ENCODE measurements at places on chromosomes 1 and 21. TPM values are rescaled to one million over a fixed set of nuclear protein-coding genes. Genes with fewer than 3 reads are reported as not detected.

Gene PLOD1
- total RNA-seq: 36.3 TPM

DNA sequence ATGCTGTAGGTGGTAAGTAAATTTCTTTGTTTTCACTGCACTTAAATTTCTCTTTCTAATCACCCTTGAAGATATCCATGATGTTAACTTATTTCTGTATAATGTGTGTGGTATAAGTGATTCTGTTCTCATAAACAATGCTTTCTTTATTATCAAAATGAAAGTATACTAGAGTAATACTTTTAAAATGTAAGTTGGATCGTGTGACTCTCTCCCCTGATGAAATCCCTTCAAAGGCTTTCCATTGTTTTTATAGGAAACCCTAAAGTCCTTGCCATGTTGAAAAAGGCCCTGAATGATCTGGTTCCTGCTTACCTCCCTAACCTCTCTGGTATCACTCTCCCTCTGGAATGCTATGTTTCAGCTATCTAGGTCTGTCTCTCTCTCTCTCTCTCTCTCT is 191.1 kb upstream of the LHX8 start:
- DNase-seq: no peak

Gene LRRC7
- total RNA-seq: not detected

DNA sequence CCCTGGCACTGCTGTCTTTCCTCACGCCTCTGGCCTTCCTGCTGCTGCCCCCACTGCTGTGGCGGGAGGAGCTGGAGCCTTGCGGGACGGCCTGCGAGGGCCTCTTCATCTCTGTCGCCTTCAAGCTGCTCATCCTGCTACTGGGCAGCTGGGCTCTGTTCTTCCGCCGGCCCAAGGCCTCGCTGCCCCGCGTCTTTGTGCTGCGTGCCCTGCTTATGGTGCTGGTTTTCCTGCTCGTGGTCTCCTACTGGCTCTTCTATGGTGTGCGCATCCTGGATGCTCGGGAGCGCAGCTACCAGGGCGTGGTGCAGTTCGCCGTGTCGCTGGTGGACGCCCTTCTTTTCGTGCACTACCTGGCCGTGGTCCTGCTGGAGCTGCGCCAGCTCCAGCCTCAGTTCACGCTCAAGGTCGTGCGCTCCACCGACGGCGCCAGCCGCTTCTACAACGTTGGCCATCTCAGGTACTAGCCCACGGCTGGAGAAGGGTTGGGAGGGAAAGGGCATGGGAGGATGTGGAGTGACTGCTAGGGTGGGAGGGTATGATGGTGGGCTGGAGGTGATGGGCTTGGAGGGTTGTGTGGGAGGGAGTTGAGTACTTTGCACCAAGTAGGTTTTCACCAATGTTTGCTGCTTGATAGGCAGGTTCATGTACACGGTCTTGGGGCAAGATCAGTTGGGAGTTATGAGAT is 18.9 kb downstream of the VANGL2 start:
- no peak for DNase-seq

Gene OR2T33
- total RNA-seq: not detected

DNA sequence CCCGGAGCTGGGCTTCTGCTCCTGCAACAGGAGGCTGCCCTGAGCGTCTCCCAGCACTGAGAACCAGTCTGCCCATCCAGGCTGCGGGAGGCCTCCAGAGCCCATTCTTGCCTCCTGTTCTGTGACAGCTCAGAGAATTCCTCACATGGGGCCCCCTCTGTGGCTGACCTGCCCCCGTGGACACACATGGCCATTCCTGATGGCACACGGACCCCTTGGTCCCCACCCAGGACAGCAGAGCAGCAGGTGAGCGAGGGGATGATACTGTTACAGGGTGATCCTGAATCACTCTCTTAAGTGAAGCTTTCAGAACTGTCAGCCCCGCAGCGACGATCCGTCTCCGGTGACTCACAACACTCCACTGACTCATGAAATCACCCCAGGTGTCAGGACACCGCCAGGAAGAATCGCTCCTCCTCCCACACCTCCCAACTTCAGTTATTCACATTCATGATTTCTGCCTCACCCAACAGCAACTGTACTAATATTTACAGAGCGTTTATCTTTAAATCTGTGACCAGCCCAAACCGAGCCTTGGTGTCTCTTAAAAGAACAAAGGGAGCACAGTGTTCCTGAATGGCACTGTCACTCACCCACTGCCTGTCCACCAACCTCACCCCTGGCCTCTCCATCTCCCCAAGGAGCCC is 22.5 kb downstream of the CHD5 start:
- DNase-seq: no peak

DNA sequence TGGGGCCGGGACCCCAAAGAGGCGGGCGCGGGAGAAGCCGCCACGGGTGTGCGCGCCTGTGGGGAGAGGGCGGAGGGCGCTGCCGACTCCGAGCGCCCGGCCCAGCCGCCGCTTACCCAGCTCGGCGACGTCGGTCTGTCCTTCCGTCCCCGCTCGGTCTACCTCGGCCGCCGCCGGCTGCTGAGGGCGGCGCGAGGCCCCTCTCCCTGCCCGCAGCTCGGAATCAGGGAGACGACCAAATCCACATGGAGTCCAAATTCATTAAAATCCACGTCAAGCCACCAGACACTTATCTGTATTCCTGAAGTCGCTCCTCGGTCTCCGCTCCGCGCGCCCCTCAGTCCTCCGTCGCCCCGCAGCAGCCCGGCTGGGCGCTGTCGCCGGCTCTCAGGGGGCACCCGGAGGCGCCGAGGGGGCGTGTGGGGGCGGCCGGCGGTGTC is 637 bp downstream of the PLXNA2 start:
- DNase-seq: no peak

- DNase-seq: no peak
Observed at GRCh38 chr1:101107496-101108110, 82.0 kb upstream of the DPH5 start.

Gene ST3GAL3
- 49.3 TPM for total RNA-seq

Gene LCE2D
- total RNA-seq: not detected

Gene GABPA
- total RNA-seq: 12.1 TPM

DNA sequence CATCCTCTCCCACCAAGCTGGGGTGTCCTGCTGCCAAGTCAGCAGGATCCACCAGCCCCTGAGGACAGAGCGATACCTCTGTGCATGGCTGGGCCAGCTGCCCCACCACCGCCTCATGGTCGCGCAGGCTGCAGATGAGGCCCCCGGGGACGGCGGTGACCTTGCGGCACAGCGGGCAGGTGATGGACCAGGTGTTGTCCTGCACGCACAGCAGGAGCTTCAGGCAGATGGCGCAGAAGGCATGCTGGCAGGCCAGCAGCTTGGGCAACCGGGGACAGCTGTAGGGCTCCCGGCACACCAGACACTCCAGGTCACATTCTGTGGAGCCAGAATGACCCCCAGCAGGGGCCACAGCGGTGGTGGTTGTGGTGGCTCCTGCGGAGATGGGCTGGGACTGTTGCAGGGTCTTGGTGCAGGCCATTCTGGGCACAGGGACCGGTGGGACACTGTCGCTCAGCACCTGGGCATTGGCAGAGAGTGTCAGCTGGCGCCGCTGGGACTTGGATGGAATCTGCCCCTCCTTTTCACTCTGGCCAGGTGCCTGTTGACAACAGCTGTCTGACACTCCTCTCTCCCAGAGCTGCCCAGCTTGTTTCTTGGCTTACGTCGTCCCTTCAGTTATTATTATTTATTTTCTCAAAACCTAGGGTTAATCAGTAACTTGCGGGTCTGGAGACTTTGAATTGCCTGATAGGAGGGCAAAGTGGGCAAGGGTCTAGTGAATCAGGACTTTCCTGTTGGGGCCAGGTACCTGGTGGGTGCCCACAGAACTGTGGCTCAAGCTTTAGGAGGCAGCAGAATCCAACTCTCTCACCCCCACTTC is at the start of gene RNF186:
Gene RNF186, minus strand, starts transcription at position 603 of the 823 bp plus-strand sequence. Its CDS starts 182 bp downstream, at position 421.
- DNase-seq: peak; percentile 58

Gene F3
- 5.8 TPM for total RNA-seq

Gene LY9
- 0.27 TPM for total RNA-seq

DNA sequence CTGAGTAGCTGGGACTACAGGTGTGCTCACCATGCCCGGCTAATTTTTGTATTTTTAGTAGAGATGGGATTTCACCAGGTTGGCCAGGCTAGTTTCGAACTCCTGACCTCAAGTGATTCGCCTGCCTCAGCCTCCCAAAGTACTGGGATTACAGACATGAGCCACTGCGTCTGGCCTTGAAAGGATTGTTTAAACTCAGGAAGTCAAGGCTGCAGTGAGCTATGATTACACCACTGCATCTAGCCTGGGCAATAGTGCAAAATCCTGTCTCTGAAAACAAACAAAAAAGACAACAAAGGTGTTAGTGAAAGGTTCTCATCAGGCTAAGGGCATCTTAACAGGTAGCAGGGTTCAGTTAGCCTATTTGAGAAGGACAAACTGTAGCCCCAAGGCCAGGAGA is 14.2 kb upstream of the ZNF496 start:
- DNase-seq: no peak

- peak; percentile 94 for DNase-seq
Observed at GRCh38 chr1:116375887-116376728, 3.1 kb downstream of the ATP1A1 start.

DNA sequence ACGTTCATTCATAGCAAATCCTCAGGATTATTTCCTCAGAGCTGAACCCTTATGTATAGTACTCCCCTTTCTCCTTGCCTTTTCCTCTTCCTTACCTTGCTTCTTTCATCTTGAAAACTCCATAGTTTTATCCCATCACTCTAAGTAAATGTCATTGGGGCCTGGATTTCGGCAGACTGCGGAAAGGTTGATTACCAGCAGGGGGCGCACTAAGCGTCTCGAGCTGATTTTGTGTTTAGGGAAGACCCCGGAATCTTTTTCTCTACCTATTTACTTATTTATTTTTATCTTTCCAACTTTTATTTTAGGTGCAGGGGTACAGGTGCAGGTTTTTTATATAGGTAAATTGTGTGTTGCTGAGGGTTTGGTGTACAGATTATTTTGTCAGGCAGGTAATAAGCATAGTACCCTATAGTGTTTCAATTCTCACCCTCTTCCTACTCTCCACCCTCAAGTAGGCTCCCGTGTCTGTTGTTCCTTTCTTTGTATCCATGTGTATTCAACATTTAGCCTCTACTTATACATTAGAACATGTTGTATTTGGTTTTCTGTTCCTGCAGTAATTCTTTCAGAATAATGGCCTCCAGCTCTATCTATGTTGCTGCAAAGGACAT is 11.4 kb upstream of the MTARC1 start:
- DNase-seq: peak; percentile 35

GRCh38 chr1:244634546-244634945 is 18.4 kb upstream of the DESI2 start:
- no peak for DNase-seq

- DNase-seq: no peak
Observed at GRCh38 chr1:82323144-82323841, 522.6 kb downstream of the ADGRL2 start.

Gene LRRC71
- total RNA-seq: not detected

DNA sequence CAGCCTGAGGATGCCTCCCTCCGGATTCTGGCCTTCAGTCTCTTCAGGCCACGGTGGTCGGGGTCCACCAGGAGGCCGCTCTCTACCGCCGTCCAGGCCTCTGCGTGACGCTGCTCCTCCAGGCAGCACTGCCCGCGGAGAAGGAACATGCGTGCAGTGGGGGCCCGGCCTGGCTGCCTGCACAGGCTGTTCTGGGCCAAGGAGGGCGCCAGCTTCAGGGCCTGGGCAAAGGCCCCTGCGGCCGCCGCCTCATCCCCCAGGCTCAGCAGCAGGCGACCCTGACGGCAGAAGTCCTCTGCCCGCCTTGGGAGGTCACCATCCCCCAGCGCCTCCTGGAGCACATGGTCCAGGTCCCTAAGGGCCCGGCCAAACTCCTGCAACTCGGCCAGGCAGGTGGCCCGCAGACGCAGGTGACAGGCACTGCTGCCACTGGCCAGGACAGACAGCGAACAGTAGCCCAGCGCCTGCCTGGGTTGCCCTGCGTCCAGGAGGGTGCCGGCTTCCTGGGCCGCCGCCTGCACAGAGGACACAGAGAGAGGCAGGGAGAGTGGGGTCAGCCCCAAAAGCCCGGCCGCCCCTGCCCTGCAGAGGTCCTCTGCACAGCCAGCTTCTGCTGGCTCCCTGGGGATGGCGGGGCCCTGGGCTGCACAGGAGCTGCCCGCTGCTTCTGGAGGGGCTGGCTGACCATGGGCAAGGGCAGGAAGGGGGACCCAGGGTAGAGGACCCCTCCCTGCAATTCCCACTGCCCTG is 8.7 kb upstream of the MMEL1 start:
- no peak for DNase-seq

GRCh38 chr21:41009398-41010100 is 158.4 kb upstream of the BACE2 start:
- no peak for DNase-seq

DNA sequence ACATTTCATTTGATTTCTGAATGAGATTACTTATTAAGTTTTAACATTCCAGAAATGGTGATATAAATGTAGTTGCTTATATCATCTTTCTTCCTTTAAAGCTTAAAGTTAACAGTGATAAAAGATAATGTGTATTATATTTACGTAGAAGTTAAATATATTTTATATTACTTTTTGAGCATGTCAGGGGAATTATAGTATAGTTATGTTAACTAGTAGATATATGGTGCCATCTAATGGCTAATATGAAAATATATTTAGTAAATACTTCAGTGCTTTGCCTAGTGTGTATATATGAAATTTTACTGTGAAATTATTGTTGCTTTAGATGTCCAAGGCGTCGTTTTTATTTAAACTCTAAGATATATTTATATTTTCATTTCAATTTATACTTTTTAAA is 51.5 kb downstream of the SYT14 start:
- no peak for DNase-seq

GRCh38 chr1:244322791-244323521 is 128.8 kb downstream of the ADSS2 start:
- DNase-seq: no peak

Gene TSHB
- total RNA-seq: not detected

- no peak for DNase-seq
Observed at GRCh38 chr1:52056937-52057231, 789 bp downstream of the BTF3L4 start.

Gene CASQ1
- total RNA-seq: 694 TPM

GRCh38 chr1:67307251-67308060 is at the start of gene IL12RB2:
Gene IL12RB2, plus strand, starts transcription at chr1:67307873. Its CDS starts 12,496 bp downstream, at chr1:67320369.
- peak; percentile 23 for DNase-seq

- DNase-seq: no peak
Observed at GRCh38 chr1:6667139-6667538, 34.5 kb downstream of the DNAJC11 start.

Gene TNFRSF18
- total RNA-seq: not detected

DNA sequence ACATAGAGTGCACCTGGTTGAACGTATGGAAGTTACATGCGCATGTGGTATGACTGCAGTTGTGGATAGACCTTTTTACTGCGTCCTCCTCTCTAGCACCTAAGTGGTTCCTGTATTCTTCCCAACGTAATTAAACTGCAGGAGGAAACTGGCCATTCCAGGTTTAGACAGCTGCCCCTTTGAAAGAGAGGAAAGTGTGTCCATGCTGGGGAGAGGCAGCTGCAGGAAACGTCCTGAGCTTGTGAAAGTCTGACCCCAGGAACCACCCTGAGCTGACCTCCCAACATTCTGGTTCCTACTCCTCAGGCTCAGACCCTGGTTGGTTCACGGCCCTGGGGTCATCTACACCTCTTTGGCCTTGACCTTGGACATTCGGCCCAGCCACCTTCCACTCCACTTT is 309.3 kb downstream of the DISC1 start:
- DNase-seq: no peak

All from psoas muscle (tissue), 8 donors.